WERI-Rb-1 (cell line): ENCODE measurements at places on chromosomes 6 and 20.
A peak's percentile ranks its signal among the peaks of the same experiment; 100 is the strongest.

DNA sequence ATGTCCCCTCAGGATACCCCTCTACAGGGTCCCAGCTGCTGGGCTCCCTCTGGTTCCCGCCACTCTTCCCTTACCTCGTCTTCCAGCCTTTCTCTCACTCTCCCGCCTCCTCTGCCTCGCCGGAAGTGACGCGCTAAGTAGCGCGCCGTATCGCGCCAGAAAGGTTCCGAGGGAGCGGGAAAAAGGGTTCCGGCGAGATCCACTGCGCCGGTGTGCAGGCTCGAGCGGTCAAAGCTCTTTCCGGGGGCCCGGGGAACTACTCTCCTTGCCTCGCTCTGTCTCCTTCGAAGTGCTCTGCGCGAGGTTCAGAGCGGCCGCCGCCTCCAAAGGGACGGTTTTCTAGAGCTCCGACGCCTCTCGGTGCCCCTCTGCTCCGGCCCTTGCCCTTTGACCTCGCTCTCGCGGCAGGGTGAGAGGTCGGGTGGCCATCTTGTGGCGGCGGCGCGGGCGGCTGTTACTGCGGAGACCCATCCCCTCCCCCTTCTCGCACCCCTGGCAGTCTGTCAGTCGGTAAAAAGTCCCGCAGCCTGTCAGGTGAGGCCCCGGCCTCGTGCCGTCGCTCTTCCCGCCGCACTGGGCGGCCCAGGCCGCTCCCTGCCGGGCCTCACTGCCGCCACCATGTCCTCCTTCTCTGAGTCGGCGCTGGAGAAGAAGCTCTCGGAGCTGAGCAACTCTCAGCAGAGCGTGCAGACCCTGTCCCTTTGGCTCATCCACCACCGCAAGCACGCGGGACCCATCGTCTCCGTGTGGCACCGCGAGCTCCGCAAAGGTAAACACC lies at the start of the genes RPRD1B and TTI1:
RPRD1B (plus strand) TSS at position 417 of the 778 bp plus-strand sequence; CDS start at position 619, 202 bp downstream.
TTI1 (minus strand) TSS at position 127 of the 778 bp plus-strand sequence. CDS start 19,640 bp downstream, outside the sequence.
- peak; percentile 90 for DNase-seq

- DNase-seq = no peak
Observed at GRCh38 chr6:116144605-116145004, 18.7 kb upstream of the COL10A1 start.

DNA sequence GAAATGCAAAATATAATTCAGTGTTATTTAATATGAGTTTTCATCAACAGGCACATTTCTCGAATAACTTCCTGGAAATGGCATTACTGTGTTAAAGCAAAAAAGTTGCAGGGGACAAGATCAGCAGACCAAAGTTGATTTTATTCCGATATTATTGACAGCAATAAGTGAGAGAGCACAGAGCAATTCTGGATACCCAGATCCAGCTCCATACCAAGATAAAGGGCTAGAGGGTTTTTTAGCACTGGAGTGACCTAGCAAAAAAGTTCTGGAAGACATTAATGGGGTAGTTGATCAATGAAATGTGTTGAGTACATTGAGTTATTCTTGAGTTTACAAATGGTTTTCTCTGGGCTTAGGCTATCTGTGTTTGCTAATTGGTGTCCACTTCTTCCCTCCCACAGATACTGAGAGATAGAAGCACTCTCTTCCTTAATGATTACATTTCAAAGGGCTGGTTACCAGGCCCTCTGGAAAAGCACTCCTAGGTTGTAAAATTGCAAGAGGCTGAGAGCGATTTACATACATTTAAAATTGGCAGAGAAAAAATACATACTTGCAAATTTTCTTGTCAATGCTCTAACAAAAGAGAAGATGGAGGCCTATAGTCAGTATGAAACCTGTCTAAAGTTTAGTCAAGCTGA lies 47.0 kb upstream of the MANEA start:
- DNase-seq = no peak

GRCh38 chr6:146813554-146813953 lies 214.8 kb downstream of the ADGB start:
- DNase-seq = no peak

DNA sequence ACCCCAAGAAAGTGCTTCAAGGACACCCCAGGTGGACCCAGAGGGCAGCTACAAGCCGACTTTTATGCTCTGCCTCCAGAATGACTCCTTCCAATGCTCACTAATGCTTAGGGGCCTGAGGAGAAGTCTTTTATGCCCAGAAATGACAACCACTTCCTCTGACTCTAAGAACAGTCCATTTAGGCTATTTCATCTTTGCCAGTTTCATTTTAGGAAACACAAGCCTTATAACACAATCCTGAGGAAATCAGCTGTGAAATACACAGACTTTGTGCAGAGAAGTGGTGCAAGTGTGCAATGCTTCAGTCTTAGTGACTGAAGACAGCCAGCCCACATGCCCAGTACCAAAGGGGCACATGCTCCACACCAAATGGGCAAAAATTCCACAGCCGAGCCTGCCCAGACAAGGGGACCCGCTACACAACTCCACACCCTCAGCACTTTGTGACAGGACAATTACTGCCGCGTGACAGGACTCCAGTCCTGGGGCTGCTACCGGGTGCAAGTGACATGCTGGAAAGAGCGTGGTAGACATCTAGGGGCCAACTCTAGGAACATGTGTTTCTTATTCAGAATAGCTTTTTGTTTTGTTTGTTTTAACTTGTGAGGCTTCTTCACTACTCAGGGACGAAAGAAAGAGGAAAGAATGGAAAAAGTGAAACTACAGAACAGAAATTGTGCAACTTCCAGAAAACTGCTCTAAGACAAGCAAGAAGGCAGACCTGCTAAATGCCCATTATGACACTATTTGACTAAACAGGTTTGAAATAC lies 28.2 kb upstream of the PLAGL1 start:
- DNase-seq = no peak

GRCh38 chr6:4402477-4402976 lies 267.2 kb upstream of the ECI2 start:
- no peak for DNase-seq

DNA sequence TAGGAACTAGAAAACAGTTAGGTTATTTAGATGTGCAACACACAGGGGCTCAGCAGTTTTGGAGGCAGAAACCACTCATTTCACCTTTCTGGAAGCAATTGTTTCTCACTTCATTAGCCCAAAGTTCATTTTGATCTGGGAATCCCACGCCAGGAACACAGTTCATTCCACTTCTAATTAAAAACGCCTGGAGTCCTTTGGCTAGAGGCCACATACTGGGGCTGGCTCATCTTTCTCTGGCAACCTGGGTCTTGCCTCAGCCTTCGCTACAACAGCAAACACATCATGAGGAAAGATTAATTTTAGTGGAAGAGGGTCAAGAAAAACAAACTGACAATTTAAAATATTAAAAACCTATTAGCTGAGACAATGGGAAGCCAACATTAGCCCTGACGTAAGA lies 69.7 kb downstream of the RFPL4B start:
- no peak for DNase-seq

DNA sequence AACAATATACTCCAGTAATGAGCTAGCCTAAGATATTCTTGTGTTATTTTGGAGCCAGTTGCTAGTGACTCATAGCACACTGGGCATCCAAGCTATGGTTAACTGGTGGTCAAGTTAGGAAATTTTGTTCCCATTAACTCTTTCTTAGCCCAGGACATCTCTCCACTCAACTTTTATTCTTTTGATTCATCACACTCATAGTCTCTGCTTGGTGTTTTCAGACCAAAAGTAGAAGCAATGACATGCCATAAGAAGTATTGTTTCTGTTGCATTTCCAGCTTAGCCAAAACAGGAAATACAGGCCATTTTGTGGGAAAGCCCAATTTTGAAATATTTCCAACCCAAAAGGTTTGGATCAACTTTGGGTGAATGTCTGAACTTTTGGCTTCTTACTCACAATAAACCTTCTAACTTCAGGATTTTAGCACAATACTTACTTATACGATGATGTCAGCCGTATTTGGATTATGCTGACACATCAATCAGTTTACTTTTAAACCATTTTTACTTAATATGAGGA lies 31.6 kb upstream of the CCN2 start:
- no peak for DNase-seq

- DNase-seq = no peak
Observed at GRCh38 chr6:105889902-105890301, 196.2 kb upstream of the PRDM1 start.

DNA sequence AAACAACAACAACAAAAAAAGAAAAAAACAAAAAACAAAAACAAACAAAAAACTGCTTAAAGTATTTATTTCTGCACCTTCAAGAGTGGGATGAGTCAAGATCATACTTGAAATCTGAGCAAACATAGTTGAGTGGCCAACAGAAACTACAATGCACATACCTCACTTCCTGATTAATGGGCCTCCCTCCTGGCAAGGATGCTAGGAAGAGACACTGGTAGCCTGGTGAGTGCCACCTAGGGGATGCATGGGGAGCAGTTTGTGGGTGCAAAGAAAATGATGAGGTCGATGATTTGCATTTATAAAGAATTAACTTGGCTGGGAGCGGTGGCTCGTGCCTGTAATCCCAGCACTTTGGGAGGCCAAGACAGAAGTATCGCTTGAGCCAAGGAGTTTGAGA lies 808.1 kb downstream of the MAFB start:
- no peak for DNase-seq

DNA sequence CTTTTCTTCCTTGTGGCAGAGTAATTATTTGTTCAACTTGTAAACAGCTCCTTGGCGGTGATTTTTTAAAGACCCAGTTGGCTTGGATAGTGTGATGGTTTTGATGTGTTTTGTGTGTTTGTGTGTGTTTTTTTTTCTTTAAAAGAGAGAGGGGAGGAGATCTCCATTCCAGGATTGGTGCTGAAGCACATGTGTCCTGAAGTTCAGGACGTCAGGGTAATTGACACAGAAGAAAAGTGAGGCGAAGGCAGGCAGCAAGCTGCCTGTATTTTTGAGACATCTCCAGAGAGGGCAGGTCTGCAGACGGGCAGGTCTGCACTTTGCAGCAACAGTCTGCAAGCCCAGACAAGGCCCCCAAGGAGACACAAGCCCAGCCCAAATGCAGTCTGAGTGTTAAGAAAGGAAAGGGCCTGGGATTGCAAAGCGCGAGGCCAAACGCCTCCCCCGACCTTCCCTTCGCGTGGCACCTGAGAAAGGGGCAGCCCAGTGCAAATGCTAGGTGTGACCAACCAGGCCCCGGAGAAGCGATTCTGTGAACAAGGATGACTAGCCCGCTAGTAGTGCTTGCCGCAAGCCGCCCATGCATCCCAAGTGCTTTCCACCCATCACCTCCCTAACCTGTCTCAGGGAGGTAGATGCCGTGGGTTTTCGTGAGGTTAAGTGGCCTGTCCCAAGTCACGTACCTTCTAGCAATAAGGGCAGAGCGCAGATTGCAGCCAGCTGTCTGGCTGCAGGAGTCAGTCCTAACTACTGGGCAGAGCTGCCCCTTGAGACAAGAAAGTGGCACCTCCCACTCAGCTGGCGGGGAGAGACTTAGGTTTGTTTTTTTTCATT lies 230.5 kb downstream of the ZMYND8 start:
- DNase-seq = peak; percentile 68

- no peak for DNase-seq
Observed at GRCh38 chr6:128599036-128599435, 78.6 kb upstream of the PTPRK start.

GRCh38 chr20:34215711-34216381 lies 25.4 kb upstream of the ASIP start:
- DNase-seq = peak; percentile 76
